ENCODE measurements at places on chromosomes 5 and 9.

- no peak for DNase-seq
Measured at GRCh38 chr5:91070761-91071550, 312.2 kb downstream of the ARRDC3 start.

DNA sequence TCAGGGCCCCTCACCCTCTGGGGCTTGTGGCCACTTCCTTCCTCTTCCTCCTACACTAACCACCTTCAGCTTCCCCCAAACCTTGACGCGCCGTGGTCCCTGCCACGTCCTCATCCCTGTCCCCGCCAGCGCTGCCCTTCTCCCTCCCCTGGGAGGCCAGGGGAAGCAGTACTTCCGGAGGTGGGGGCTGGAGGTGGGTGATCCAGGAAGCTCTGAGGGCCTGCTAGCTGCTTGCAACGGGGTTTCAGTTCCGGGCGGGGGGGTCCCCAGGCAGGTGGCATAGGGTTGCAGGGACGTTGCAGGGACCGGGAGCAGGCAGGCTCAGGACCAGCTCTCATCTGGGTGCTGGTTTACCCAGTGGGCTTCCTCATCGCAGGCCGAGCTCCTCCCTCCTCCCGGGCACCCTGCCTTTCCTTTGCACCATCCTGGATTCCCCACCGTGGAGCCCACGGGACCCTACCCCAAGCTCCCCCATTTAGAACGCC is 70.0 kb downstream of the RXRA start:
- no peak for DNase-seq

DNA sequence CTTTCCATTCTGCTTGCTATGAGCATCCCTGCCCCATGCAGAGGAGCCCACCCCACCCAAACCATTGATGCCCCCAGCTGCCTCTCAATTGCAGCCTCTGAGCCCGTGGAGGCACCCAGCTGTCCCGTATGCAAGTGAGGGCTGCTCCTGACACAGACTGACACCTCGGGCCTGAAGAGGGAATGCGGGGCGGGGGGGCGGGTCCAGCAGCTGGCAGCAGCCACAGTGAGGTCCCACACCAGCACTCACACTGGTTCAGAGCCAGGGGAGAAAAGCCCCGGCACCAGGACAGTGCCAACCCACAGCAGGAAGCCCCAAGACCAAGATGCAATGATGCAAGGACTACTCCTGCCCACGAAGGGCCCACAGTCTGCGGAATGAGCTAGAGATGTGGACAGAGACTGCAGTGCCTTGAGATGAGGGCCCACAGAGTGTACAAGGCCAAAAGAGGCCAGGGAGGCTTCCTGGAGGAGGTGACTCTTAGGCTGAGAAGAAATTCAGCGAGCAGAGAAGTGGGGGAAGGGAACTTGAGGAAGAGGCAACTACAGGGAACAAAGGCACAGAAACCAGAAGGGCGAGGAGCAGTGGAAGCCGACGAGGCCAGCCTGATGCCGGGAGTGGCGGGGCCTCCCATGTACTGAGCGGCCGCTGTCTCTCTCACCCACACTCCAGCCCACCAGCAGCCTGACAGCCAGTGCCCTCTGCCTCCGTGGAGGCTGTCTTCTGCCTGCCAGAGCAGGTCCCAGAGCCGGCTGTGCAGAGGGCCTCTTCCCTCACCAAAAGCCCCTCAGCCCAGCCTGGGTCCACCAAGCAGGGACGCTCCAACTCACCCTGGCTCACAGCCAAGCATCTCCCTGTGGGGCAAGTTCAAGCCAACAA is 9.2 kb downstream of the EEIG1 start:
- DNase-seq, result peak; percentile 72

DNA sequence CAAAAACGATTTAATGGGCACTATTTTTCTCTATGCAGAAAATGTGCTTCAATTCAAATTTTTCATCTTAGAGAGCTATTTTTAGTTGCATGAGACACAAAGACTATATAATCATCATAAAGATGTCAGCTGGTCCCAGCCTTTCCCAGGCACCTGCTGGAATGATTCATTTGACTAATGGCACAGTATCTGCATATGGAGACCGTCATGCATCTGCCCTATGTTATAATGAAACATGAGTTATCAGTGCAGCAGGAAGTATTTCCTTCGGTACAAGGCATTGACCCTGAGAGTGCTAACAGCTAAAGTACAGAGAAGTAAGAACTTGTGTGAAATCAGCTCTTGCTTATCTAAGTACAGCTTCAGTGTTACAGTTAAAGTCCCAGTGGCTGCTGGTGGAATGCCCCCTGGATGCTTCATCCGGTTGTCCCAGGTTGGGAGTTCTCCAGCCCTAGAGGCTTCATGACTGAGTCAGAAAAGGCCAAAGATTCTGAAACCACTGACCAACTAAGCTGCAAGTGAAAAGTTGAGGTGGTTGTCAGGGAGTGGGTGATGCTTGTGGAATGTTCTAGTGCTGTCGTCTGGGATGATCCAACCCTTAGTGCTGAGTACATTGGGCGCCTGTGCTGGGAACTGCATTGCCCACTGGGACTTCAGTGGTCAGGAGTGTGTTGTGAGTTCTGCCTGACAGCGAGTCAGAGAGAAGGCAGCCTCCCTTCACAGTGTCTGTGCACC is 57.2 kb downstream of the MTRR start:
- DNase-seq, result no peak

- DNase-seq, result no peak
Measured at GRCh38 chr5:116428966-116429365, 145.7 kb downstream of the SEMA6A start.

DNA sequence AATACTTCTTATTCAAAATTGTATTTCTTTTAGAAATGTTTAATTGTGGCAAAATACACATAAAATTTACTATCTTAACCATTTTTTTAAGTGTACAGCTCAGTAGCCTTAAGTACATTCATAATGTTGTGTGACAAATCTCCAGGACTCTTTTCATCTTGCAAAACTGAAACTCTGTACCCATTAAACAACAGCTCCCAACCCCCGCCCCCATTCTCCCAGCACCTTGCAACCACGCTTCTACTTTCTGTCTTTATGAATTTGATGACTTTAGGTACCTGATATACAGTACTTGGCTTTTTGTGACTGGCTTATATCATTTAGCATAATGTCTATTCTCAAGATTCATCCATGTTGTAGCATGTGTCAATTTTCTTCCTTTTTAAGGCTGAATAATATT is 2.8 kb upstream of the IL5 start:
- DNase-seq, result no peak

DNA sequence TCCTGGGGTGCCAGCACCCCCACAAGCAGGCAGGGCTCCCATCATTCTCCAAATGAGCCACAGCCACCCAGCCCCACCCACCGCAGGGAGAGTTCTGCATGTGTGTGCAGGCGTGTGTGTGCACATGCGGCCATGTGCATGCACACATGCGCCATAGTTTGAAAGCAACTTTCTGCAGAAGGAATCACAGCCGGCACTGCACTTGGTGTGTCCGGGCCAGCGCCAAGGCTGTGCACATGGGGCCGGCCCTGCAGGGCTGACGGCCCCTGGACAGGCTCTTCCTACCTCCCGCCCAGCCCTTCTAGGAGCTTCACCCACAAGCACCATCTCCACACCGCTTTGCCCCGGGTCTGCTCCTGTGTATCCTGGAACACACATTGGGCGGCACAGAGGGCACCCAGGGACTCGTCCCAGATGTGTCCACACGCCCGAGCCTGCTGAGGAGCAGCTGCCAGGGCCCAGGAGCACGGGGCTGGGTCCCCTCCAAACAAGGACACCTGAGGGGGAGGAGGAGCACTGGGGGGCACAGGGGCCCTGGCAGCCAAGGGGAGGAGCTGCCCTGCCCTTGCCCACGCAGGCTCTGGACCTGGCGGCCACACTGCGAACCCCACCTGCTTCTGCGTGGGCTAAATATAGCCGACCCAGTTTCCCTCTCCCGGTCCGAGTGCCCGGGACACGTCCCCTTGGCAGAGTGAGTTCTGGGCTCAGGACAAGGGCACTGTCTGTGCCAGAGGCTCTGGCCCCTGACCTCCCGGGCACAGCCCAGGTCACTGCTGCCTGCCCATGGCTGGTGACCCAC is 19.1 kb downstream of the TPPP start:
- peak; percentile 76 for DNase-seq

DNA sequence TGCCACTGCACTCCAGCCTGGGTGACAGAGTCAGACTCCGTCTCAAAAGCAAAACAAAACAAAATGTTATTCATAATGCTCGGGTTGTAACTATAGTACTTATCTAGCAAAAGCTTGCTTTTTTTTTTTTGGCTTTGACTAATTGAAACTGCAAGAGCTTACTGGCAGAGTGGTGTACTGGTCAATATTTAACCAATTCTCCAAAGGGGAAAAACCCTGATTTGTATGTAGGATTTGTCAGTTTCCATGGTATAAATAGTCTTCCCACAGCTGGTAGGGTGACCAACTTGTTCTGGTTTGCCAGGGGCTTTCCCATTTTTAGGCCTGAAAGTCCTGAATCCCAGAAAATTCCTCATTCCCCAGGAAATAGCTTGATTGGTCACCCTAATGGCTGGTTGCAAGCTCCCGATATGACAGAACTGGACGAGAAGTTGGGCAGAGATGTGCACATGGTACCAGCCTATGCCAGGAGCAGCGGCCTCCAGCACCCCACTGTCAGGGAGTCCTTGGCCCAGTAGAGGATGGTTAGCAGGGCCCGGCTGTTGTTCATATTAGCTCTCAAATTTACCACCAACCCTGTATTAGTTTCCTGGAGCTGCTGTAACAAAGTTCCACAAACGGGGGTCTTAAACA is 58.0 kb downstream of the FXN start:
- peak; percentile 52 for DNase-seq

GRCh38 chr5:135382106-135382790 is 16.8 kb downstream of the MACROH2A1 start:
- DNase-seq, result no peak

DNA sequence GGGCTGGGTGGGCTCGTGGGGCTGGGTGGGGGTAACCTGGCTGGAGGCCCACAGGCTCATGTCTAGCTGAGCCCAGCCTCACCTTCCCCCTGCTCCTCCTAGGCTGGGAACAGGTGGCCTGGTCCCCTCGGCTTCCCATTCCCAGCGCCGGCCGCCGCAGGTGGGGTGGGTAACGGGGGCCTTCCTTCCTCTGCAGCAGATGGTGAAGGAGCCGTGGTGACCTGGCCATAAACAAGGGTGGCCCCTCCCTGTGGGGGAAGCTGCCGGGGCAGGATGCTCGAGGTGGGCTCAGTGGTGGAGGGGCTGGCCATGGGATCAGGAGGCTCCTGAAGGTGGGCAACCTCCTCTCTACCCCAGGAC is 41.0 kb upstream of the EGFL7 start:
- no peak for DNase-seq

GRCh38 chr9:129968690-129969485 is 74.1 kb downstream of the FNBP1 start:
- no peak for DNase-seq

- no peak for DNase-seq
Measured at GRCh38 chr5:107437986-107438510, 232.7 kb downstream of the EFNA5 start.

GRCh38 chr5:145673786-145674185 is 161.4 kb downstream of the PRELID2 start:
- DNase-seq, result no peak

GRCh38 chr5:138033907-138034306 is 1.0 kb upstream of the FAM13B start:
- no peak for DNase-seq

GRCh38 chr5:172274951-172275753 is 8.4 kb downstream of the UBTD2 start:
- DNase-seq, result no peak

GRCh38 chr5:155085282-155085989 is 71.9 kb downstream of the KIF4B start:
- peak; percentile 32 for DNase-seq

GRCh38 chr5:150637245-150638052 is 3.0 kb upstream of the SYNPO start:
- DNase-seq, result peak; percentile 43

- DNase-seq, result peak; percentile 90
Measured at GRCh38 chr5:106843812-106844416, 826.8 kb downstream of the EFNA5 start.

GRCh38 chr9:120210274-120210673 is 369.7 kb downstream of the CDK5RAP2 start:
- no peak for DNase-seq

DNA sequence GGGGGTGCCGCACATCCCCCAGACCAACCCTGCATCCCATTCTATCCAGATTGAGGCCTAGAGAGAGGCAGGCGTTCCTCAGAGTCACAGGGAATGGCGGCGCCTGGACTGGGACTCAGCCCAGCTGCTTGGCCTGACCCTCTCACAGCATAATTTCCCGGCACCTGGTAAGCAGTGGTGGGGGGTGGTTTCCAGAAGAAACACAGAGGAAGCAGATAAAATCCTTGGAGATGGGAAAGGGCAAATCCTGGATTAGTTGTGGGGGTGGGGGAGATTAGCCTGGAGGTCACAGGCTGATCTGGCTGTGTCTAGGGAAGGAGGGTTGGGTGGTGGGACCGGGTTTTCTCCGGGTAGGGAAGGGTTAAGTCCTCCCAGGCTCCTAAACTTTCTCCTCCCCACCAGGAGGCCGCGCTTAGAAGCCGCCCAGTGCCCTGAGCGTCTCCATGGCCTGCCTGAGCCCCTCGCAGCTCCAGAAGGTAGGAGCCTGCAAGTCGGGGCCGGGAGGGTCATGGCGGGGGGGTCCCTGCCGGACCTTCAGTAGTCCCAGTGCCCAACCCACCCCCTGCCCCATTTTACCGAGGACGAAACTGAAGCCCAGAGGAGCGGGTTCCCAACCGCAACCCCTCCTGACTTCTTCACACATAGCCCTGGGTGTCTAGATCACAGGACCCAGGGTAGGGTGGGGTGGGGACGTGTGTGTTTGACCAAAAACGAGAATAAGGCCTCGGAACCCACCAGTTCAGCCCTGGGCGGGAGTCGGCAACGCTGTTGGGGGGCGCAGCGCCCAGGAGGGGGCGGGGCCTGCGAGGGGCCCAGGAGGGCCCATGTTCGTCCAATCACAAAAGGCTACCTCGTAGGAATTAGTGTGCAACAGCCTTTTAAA is 1.3 kb downstream of the PHYHD1 start:
- no peak for DNase-seq

Data from DMS53 (cell line).